ENCODE measurements at places on chromosomes 6 and 20.

- no peak for DNase-seq
Observed at GRCh38 chr6:13354331-13355042, 26.1 kb upstream of the TBC1D7 start.

GRCh38 chr20:60729135-60729900, 522.7 kb upstream of the CDH4 start:
- no peak for DNase-seq

GRCh38 chr6:63888416-63888815, 252.8 kb downstream of the PHF3 start:
- no peak for DNase-seq

GRCh38 chr6:130858498-130859160, 31.4 kb downstream of the SMLR1 start:
- DNase-seq: no peak

DNA sequence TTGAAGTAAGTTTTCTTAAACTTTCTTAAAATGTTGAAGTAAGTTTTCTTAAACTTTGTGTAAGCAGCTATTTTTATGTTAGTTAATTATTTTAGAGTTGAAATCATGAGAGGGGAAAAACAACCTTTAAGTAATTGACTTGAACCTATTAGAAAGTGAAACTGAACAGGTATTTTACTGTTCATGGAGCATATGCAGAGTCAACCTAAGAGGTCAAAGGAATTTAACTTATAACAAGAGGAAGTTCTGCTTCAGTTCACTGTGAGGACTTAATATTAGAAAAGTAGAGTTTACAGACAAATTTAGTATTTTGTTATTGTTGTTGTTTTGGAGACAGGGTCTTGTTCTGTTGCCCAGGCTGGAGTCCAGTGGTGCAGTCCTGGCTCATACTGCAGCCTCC, 38.0 kb downstream of the CDYL start:
- no peak for DNase-seq
